OCI-LY7 (cell line): ENCODE measurements at places on chromosomes 5 and 9. TPM values are rescaled to one million over a fixed set of nuclear protein-coding genes. Genes with fewer than 3 reads are reported as not detected.

ZDHHC21 gene
- total RNA-seq, result 16.2 and 19.3 TPM in 2 replicates

SLC6A19 gene
- not detected in 2 replicates for total RNA-seq

QRFP gene
- not detected in 2 replicates for total RNA-seq

IRX1 gene
- total RNA-seq, result not detected in 2 replicates

DNA sequence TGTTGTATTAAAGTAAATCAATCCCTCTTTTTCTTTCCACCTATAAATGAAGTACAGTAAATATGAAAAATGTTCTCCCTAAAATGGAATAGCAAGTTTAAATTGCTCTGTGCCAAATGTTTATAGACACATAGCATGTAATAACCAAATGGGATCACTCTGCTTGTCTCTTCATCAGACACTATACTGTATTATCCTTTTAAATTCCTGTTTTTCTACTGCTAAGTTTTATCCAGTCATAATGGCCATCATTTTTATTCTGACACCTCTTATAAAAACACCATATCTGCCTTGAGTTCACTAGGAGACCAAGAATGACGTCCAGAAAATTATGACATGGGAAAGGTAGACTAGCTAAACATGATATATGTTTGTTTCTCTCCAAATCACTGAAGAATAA is 252.8 kb downstream of the CAAP1 start:
- DNase-seq, result no peak

GRCh38 chr9:91948597-91949391 is 1.2 kb downstream of the ROR2 start:
- DNase-seq, result no peak

- no peak for DNase-seq
Observed at GRCh38 chr9:110918316-110919049, 119.8 kb downstream of the LPAR1 start.

DNA sequence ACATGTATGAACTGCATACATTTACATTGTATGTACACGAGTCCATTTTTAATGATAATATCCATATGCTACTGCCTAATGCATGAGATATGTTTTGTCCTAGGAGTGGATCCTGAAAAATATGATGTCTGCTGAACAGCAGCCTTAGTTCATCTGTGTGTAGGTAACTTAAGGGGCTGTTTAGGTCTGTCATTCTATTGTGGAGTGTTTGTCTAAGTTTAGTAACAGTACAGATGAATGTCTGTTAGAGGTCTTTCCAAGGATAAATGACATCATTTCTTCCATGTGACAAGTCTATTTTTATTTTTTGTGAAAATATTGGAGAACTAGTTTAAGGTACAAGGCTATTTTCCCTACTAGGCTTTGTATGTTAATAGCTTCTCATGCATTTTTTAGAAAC is 22.6 kb upstream of the CCDC112 start:
- no peak for DNase-seq

DNA sequence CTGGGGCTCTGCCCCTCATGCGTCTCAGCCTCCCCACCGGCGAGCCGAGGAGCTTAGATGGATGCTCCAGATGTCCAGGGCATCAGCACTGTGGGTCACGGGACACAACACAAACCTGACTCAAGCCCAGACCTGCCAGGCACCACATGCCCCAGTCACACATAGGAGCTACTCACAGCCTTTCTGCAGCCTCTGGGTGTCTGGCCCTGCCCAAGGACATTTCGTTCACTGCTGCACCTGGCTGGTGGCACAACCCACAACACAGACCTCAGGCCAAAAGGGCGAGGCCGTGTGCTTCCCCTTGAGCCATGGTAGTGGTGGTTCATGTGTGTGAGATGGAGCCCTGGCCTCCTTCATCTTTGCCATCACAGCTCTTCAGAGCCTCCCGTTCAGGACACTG is 89.6 kb upstream of the FCN2 start:
- DNase-seq, result no peak

DNA sequence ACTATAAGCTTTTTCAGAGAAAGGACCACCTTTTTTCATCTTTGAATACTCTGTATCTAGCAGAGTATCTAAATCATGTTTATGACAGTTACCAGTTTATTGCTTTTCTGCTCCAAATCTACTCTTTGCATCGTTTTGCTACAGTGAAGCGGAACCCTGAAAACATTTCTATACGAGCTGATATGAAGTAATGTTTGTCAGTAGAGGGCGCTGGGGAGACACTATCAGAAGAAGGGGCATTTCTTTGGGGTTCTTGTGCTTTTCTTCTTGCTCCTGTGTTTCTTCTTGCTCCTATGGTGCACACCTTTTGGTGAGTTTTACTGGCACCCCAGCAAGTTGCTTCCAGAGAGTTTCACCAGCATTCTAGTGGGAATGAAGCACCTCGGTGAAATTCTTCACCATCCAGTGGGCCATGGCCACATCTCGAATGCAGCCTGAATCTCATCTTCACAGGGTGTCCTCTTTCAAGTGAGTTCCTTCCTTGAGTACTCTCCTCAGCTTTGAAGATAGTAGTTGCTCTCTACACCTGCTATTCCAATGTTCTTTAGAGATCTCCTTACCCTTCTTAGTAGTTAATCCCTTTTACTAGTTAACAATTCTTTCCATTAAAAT is 98.4 kb downstream of the FGF1 start:
- DNase-seq, result peak; percentile 46

GRCh38 chr5:133738271-133738670 is 125.9 kb upstream of the FSTL4 start:
- DNase-seq, result no peak
